ENCODE measurements at places on chromosomes 7 and 10.

DNA sequence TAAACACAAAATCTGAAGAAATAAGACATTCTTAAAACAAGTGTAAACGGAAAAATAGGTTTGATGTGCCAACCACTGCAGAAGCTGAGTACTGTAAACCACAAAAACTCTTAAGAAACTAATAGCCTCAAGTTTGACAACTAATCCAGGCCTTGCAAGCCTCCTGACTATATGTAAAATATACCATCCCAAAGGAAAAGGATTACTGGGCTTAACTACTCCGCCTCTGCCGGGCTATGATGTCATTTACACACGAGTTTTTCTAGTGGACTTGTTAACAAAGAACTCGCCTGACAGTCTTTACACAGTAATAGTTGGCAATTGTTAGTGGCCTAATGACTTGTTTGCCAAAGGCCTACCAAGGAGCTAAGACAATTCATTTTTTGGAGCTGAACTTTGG is 2.1 kb downstream of the KIF5B start:
- DNase-seq: no peak

GRCh38 chr7:76053461-76053860 is 5.6 kb downstream of the MDH2 start:
- DNase-seq: no peak

DNA sequence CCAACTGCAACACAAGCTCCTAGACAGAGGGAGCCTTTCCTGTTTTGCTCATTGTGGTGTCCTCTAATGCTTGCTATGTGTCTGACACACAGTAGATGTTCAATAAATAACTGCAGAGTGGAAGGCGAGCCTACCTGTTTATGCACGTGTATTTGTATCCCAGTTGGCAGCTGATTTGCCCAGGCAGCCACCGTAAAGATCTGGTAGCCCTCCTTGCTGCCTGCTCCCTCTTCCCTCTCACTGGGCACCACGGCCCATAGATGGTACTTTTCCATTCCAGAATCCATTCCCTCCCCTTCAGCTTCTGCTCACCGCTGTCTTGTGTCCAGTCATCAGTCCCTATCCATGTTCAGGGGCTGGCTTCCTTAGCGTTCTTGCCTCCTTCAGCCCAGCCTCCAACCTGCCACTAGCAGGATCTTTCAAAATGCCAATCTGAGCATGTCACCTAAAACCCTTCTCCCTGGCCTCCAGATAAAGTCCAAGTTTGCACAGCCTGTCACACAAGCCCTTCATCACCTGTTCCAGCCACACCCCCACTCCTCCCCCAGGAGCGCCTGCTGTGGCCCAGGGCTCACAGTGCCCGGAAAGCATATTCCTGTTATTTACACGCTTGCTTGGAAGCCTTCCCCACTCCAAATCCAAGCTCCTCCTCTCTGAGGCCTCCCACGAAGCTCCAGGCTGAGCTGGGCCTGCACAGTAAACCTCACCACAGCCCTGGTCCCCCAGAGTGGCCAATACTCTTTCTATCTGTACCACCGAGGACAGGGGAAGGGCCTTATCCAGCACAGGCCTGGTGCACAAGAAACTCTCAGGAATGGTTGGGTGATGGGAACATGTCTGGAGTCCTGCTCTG is 21.0 kb downstream of the ZCCHC24 start:
- DNase-seq: no peak

- DNase-seq: no peak
Observed at GRCh38 chr7:67432536-67433234, 436.1 kb downstream of the TYW1 start.

DNA sequence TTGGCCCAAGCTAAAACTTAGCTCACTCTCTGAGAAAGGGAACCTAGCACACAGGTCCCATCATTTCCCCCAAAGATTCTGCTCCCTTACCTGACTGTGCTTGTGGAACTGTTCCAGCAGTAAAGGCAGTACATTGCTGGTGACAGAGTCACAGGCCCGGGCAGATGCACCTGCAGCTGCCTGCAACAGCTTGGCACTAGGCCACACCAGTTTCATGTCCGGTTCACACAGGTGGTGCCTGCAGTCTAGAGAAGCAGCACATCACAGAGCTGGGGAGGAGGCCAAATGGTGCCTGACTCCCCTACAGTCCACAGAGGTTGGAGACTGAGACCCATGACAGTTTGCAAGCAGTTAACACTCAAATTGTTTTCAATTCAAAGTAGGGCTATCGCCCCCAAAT is 22.2 kb downstream of the ZDHHC16 start:
- DNase-seq: peak; percentile 57

GRCh38 chr10:121416071-121416470 is 182.2 kb downstream of the FGFR2 start:
- DNase-seq: no peak

- DNase-seq: no peak
Observed at GRCh38 chr7:93575555-93576399, 1.3 kb upstream of the CALCR start.

- no peak for DNase-seq
Observed at GRCh38 chr7:47962262-47962661, 14.0 kb upstream of the PKD1L1 start.

DNA sequence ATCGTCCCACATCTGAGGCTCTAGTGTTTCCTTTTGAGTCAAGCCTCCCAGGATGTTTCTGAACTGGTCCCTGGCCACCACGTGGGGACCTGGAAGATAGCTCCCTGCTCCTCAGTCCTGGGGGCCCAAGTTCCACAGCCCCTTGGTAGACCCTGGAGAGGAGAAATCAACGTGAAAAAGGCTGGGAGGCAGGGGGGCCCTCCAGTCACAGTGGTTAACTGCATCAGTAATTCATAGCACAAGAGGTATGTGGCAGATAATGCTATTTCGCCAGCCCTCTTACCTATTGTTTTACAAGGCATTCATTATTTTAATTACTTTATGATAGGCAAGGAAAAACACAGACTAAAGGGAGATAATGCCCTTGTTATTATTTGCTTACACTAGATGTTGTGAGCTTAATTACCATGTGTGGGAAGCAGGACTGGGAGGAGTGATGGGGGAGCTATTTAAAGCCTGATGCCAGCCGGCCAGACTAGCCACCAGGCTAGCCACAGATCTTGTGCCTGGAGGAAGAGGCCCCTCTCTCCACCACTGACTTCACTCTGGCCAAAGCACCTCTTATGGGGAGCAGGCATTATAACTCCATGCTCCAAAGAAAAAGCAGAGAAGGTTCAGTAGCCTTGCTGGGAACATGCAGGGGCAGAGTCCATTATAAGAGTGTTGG is 230.7 kb downstream of the KCNMA1 start:
- no peak for DNase-seq

DNA sequence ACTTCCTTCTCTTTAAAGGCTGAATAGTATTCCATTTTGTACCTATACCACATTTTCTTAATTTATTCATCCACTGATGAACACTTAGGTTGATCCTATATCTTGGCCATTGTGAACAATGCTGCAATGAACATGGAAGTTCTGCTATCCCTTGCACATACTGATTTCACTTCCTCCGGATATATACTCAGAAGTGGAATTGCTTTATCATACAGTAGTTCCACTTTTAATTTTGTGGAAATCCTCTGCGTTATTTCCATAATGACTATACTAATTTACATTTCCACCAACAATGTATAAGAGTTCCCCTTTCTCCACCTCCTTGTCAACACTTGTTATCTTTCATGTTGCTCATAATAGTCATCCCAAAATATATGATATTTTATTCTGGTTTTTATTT is 312.6 kb downstream of the PLXDC2 start:
- DNase-seq: no peak

GRCh38 chr7:101169838-101170551 is 4.6 kb upstream of the VGF start:
- no peak for DNase-seq

- no peak for DNase-seq
Observed at GRCh38 chr7:100342765-100343164, 15.2 kb upstream of the PILRB start.

DNA sequence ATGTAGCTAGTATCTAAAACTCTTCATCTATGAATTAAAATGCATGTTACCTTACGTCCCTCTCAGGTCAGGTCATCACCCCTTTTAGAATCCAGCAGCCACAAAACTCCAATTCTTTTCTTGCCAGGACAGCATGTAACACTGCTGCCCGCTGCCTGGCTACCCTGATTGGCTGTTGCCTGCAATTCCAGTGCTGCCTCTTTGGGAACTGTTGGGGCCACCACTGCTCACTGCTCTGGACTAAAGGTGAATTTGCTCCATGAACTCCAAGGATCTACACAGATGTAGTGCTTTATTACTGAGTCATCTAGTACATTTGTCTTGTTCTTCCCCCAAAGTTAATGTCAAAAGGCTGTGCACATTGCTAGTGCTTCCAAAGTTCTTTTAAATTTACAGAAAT is 40.4 kb downstream of the SCIN start:
- no peak for DNase-seq

Data from mesenteric fat pad (tissue), 1 donor.